ENCODE measurements at places on chromosomes 4 and X.
A peak's percentile ranks its signal among the peaks of the same experiment; 100 is the strongest.

GRCh38 chr4:34723605-34724004 is 1520.7 kb downstream of the ARAP2 start:
- no peak for DNase-seq

GRCh38 chr4:128810871-128811570 is 1.5 kb downstream of the JADE1 start:
- DNase-seq = peak; percentile 69

- no peak for DNase-seq
Measured at GRCh38 chr4:97605932-97606331, 537.3 kb downstream of the STPG2 start.

DNA sequence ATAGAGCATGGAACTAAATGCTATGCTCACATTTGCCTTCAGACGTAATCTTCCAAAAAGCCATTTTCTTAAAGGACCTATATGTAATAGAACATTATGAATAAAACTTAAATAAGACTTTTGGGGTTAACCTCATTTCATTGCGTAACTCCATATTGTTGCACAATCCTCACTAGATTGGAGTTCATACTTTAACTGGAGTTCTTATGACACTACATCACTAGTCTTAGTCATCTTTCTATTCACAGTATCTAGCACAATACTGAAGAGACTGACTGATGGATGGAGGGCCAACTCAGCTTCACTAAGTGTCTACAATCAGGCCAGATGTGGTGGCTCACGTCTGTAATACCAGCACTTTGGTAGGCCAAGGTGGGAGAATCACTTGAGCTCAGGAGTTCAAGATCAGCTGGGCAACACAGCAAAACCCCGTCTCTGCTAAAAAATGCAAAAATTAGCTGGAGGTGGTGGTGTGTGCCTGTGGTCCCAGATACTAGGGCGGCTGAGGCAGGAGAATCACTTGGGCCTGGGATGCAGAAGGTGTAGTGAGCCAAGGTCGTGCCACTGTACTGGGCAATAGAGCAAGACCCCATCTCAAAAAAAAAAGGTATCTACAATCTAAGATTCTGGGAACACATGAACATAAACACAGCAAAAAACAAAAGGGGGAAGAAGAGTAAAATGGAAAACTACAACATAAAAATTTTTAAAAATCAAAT is 80.8 kb upstream of the MAB21L2 start:
- no peak for DNase-seq

GRCh38 chr4:152245680-152246079 is 290.2 kb downstream of the FBXW7 start:
- no peak for DNase-seq

DNA sequence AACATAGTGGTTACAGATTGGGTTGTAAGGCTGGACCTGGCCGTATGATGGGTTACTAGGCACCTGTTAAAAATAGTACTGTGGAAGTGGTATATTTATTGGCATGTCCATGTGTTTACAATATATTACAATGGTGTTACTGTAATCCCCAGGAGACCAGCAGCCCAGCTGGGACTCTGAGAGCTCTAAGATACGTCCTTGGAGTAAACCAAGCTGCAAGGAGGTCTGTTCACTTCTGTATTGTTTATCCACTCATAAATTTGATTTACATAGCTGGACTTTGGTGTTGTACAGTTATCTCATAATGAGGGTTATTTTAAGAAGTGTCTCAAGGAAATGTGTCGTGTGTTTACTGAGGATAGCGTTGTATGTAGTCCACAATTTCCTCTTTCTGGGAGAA is 93.8 kb downstream of the TBL1X start:
- no peak for DNase-seq

DNA sequence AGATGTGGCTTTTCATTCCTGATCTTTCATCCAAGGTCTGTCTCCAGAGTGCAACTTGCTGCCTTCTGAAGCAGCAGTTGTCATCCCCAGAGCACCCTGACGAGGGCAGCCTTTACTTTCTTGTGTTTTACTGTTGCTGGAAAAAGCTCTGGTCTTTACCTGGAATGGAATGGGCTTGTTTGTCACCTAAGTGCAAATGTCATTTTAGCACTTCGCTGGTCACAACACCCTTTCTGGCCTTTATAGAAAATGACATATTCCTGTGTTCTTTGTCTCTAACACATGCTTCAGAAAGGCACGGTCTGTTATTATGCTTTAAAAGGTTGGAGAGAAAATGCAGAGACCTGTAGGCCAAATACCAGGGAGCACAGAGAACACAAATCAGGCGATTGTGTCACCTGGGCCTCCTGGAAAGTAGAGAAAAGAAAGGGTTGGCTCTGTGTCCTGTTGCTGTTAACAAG is 332.7 kb upstream of the IGFBP7 start:
- no peak for DNase-seq

DNA sequence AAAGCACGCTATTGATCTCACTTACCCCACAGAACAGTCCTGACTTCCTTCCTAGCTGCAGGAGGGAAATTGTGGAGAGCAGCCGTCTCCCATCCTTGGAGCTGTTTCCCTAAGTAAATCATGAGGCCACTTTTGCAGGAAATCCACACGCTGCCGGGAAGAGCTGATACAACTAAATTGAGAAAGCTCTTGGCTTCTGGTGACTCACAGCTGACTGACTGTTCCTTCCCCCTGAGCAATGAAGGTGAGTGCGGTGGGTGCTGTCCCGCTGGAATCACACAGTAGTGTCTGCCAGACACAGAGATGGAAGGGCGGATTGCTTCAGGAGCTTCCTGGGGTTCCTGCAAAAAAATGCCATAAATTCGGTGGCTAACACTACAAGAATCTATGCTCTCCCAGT is 268.9 kb downstream of the ASMT start:
- DNase-seq = no peak

- no peak for DNase-seq
Measured at GRCh38 chr4:73862322-73862721, 6.9 kb upstream of the CXCL1 start.

DNA sequence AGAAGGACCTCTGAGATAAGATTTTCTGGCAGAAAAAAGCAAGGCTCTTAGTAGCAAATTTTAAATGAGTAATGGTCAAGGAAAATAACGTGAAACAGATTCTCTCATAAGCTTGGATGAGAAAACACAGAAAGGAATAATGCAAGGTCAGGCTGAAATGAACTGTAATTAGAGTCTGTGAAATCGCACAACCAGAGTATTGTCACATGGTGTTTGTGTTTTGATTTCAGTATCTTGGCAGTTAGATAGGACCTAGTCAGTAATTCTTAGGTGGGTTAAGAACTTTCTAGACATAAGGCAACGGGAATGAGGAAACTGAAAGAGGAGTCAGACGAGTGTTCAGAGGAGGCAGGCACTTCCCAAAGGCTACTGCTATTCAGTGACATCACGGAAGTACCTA is 34.6 kb downstream of the LIMCH1 start:
- no peak for DNase-seq

DNA sequence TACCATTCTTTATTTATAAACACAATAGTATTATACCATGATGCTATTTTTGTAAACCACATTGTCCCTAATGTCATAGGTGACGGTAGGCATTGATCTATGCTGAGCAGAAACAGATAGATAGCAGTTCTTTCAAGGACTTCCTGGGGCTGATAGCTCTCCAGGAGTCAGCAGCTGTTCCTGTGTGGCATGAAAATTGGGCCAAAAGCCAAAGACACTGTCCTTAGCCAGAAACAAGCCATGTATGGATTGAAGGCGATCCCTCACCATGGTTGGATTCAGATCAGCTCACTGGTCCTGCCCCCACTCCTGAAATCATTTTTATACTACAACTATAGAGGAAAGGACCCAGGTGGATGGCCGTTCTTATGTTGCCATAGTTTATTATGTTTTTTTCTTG is 53.6 kb downstream of the DDX60 start:
- no peak for DNase-seq

GRCh38 chr4:25021216-25021615 is 9.5 kb downstream of the LGI2 start:
- DNase-seq = no peak

DNA sequence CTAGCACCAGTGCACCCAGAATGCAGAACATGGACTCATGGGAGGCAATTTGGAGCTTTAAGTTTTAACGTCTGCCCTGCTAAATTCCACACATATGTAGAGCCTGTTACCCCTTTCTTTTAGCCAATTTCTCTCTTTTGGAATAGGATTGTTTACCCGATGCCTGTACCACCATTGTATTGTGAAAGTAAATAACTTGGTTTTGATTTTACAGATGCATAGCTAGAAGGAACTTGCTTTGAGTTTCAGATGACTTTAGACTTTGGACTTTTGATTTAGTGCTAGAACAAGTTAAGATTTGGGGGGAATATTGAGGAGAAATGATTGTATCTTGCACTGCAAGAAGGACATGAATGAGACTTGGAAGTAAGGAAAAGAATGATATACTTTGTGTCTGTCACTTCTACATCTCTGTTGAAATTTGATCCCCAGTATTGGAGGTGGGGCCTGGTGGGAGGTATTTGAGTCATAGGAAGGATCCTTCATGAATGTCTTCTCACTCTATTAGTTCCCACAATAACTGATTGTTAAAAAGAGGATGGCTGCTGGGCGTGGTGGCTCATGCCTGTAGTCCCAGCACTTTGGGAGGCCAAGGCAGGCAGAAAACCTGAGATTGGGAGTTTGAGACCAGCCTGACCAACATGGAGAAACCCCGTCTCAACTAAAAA is 794.8 kb upstream of the LCORL start:
- no peak for DNase-seq

DNA sequence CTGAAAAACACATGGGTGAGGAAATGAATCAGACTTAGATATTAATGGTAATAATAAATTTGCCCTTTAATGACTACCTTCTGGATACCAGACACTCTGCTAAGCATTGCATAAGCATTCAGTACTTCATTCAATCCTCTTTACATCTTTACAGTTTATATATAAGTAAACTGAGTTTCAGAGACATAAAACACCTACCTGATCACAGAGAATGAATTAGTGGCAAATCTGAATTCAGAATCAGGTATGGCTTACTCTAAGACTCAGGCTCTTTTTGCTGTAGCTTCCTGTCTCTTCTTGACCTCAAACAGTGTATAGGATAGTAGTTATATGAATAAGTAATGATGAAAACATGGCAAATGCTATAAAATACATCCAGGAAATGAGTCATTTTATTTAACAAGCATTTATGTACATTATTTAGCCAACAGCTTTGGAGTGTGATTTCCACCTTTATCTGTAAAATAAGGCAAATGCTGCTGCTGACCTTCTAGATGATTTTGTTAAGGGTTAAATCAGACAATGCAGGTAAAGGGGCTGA is 83.9 kb downstream of the VEGFC start:
- DNase-seq = no peak

GRCh38 chrX:6813836-6814370 is 279.0 kb upstream of the VCX3A start:
- DNase-seq = no peak

DNA sequence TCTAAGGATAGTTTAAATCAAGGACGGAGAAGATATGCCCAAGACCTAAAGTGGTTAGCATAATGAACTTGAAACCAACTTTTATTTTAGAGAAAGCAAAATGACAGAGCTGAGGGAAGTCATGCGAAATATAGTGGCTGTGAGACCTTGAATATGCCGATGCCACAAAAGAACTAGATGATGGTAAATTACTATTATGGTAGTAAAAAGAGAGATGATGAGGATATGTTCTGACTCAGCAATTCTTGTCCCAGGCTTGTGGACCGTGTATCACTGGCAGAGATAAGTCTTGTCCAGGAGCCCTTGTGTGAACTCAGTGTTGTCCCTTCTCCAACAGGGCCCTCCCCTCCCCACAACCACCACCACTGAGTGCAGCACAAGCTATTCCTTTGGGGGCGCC is 1605.6 kb upstream of the TENM3 start:
- DNase-seq = no peak

GRCh38 chrX:78102091-78102490 is 2.0 kb upstream of the PGK1 start:
- DNase-seq = no peak

DNA sequence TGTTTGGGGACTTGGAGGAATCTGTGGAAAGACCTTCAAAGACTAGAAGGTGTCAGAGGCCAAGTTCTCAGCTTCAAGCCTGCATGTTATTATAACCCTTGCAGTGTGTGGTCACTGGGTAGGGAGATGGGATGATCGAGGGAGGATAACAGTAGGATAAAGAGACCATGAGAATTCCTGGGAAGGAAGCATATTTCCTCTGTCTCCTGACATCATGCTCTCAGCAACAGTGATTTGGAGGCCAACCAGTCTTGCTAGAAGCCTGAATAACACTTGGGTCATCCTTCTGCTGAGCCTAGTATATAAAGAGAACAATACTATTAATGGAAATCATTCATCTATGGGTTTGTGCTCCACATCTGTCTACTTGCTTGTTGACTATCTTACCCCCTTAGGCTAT is 40.9 kb upstream of the ANXA3 start:
- DNase-seq = no peak

GRCh38 chrX:45619290-45619689 is 418.6 kb upstream of the DIPK2B start:
- no peak for DNase-seq

DNA sequence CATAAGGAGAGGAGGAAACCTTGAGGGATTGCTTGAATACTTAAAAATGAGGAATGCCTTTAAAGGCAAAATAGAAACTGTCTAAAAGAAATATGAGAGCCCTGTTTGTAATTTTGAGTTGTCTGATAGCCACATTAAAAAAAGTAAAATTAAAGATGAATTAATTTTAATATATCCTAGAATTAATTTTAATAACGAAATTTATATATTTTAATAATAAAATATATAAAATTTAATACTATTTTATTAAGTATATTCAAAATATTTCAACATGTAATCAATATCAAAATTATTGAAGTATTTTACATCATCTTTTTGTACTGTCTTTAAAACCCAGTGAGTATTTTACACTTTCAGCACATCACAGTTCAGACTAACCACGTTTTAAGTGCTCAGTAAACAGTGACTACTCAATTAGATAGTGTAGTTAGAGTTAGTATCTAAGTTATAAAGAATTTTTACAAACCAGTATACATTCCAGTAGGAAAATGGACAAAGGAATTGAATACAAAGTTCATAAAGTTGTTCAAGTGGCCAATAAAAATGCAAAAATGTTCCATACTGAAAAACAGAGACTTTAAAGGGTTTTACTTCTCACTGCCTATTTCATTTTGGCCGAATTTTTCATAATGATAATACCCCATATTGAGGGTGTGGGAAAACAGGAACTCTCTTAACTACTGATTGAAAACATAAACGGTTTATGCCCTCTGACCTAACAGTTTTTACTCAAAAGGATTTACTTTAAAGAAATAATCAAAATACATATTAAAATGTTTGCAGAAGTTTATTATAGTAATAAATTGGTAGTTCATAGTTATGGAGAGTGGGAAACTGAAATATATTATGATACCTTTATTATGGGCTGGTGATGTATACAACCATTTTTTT is 2.9 kb downstream of the SLC30A9 start:
- no peak for DNase-seq

DNA sequence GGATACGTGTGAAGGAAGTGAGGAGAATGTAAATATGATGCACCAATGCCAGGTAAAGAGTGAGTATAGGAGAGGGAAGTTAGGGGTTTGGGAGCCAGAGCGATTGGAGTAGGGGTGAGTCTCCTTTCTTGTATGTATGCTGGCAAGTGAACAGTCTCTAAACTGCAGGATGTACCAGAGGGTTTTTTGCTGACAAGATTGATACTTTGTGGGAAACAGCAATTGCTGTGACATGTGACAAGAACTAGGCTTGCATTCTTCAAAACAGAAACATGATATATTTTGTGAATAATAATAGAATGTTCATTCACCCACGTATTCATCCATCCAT is 706 bp downstream of the CHIC1 start:
- DNase-seq = no peak

GRCh38 chrX:74318672-74319071 is 14.7 kb downstream of the ZCCHC13 start:
- no peak for DNase-seq

- no peak for DNase-seq
Measured at GRCh38 chr4:3476936-3477749, 14.0 kb downstream of the DOK7 start.

Measured in stimulated activated CD4-positive, alpha-beta T cell treated with anti-CD3 and anti-CD28 coated beads, TNF-alpha, amount 100 ng/mL, for 48 hours (primary cell).